ENCODE measurements at places on chromosomes 3 and 15.

DNA sequence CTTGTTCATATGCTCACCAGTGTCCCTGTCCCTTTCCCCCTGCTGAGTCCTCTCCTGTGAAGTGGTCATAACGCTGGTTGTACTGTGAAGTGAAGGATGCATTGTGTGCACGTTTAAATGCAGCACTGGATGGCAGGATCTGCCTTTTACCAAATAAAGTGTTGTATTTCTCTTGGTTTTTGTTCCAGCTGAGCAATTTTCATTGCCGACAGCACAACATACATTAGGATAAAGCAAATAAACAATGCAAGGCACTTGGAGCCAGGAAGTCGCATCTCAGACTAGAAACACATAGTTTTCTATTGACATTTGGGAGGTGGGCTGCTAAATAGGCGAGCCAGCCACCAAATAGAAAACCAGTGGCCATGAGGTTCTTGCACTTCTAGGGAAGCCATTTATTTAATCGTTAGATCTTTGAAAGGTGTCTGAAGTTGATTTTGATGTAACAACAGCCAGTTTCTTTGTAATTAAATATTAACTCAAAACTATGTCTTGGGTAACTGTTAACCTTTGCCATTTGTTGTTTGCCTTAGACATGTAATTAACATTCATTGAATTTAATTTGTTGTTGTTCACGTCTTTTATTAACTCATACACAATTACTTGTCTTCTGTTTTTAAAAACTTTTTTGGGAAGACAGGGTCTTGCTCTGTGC is 185.3 kb downstream of the FNDC3B start:
- DNase-seq = no peak

DNA sequence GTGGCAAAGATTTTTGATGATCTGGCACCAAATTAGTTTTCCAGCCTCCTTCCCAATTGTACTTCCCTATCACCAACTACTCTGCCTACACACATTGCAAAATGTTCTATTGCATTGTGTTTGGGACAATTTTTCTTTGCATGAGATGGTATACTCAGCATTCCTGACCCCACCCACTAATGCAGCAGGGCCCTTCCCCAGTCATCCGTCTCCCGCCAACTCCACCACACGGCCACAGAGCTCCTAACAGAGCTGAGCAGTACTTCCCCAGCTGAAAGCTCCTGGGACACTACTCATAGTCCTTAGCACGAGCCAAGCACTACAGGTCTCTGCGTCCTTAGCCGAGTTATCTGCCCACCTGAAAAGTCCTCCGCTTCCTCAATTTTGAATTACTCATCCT is 34.2 kb downstream of the TXNRD3 start:
- DNase-seq = peak; percentile 49

DNA sequence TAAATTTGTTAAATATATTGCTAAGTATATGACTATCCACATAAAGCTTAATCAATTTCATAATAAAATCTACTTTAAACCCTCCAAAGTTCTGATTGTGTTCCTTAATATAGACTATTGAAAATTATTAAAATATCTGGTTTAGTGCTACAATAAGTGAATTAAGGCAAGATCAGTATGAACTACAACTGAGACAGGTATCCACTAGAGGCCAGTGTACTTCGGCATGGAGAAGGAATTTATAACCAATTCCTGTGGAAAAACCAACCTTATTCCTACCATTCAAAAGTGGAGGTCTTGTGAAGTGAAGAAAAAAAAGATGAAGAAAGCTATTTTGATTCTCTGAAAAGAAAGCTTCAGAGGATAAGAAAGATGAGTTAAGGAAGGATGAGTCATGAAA is 237.7 kb downstream of the SUCLG2 start:
- no peak for DNase-seq

DNA sequence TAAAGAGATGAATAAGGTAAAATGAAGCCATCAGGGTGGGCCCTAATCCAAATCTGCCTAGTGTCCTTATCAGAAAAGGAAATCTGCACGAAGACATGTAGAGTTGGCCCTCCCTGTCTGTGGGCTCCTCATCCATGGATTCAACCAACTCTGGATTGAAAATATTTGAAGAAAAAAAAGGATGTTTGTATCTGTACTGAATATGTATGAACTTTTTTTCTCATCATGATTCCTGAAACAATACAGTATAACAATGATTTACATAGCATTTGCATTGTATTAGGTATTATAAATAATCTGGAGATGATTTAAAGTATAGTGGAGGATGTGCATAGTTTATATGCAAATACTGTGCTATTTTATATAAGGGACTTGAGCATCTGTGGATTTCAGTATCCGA is 59.0 kb upstream of the SMAD6 start:
- DNase-seq = no peak

DNA sequence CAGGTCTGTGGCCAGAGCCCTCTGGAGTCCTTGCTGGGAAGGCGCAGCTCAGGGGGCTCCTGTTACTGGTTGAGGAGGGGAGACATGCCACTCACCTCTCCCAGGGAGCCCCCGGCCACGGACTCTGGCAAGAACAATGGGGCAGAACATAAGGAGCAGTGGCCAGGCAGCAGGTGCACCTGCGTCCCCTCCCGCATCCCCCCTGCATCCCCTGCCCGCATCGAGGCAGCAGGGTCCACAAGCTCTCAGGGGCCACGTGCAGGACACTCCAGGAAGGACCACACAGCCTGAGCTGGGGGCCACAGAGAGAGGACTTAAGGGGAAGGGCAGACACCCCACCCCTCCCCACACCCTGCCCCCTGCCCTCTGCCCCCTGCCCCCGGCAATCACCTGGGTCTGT is 73.0 kb downstream of the TFRC start:
- DNase-seq = no peak

- no peak for DNase-seq
These were observed 9.6 kb upstream of the FMN1 start for GRCh38 chr15:33204087-33204486.

DNA sequence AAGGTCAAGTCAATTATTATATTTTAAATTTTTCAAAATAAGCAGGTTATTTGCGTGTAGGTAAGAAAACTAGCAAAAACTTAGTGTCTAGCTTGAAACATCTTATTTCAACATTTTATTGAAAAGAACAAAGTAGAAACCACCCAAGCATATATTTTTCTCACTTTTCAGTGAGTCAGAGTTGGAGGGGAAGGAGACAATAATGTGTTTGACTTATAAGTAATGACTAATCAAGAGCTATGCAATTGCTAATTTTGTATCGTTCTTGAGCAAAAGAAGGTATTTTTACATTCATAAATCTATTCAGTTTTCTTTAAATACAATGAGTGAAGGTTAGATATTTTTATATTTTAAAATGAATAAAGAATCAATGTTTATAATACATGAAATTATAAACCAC is 54.4 kb upstream of the P2RY1 start:
- no peak for DNase-seq

DNA sequence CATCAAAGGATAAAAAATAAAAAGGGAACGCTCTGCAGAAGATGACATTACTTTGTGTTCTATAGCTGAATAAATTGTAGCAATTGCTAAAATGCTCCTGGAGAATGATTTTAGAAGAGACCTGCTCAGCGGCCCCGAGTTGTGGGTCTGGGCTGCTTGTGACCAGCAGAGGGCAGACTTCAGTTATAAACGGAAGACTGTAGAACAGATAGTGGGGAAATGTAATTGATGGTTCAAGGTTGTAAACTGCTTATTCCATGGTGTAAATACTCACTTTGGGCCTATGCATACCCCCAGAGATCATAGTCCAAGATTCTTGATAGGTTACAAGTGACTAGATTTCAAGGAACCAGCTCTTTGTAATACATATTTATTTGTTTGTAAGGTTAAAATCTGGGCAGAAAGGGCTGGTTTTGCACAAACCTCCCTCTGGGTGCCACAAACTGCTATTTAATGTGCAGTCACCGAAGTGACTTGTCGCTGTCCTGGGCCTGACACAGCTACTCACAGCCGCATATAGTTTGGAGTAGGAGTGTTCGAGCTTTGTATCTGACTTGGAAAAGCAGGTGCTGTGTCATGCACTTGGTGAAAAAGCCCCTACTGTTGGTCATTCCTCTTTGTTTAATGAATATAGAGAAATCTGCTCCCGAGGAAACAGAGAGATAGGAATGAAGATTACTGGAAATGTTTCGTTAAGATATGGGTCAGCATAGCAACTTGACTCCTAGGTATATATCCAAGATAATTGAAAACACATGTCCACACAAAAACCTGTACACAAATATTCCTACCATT is 34.7 kb upstream of the NDUFB4 start:
- peak; percentile 90 for DNase-seq

DNA sequence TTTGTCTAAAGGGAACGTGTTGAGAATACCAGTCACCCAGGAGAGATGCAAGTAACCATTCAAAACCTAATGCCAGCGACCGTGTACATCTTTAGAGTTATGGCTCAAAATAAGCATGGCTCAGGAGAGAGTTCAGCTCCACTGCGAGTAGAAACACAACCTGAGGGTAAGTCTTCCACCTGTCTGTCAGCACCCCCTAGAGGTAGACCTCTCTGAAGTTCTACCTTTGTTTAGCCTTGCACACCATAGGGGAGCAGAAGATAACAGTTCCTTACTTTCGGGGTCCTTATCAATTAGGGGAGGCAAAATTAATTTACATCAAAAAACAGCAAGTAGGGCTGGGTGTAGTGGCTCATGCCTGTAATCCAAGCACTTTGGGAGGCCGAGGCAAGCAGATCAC is 124.4 kb downstream of the HCN4 start:
- no peak for DNase-seq

GRCh38 chr15:91156175-91156726 is 56.2 kb downstream of the SV2B start:
- no peak for DNase-seq

DNA sequence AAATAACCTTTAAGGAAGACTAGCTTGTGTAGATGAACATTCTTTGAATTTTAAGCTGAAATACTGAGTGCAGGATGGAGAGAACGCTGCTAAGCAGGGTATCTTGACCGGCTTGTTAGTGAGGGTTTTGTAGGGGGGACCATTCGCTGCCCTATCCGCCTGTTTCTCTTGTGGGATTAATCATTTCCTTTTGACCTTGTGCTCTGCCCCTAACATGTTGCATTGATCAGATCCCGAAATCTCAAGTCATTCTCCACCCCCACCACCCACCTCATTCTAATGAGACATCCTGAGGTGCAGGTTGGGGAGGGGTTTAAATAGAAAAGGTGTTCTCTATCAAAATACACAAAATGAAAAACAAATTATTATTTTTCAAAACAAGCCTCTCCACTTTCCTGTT is 32.8 kb downstream of the TRIM71 start:
- DNase-seq = no peak

- no peak for DNase-seq
These were observed 134.9 kb upstream of the TBC1D5 start for GRCh38 chr3:17877299-17877698.

DNA sequence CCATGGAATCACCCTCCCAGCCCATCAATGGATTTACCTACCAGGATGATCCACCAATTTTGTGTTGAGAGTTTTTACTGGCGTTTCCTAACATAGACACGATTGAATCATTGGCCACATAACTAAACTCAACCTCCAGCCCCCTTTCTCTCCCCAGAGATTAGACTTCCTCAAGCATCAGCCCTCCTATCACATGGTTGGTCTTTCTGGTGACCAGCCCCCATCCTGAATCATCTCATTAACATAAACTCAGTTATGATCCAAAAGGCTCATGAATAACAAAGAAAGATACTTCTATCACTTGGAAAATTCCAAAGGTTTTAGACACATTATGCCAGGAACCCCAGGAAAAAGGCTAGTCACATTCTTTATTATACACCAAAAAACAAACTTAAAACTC is 21.2 kb downstream of the PRKAR2A start:
- DNase-seq = peak; percentile 63

GRCh38 chr3:147412917-147413685 is 3.9 kb downstream of the ZIC1 start:
- no peak for DNase-seq

GRCh38 chr15:40906991-40907802 is 12.9 kb downstream of the VPS18 start:
- peak; percentile 33 for DNase-seq

- DNase-seq = no peak
These were observed 149.9 kb upstream of the GALNT15 start for GRCh38 chr3:16024548-16024947.

- DNase-seq = no peak
These were observed 7.3 kb downstream of the NGLY1 start for GRCh38 chr3:25775936-25776335.

- DNase-seq = no peak
These were observed 340.2 kb upstream of the ADAMTS9 start for GRCh38 chr3:65028024-65028423.

DNA sequence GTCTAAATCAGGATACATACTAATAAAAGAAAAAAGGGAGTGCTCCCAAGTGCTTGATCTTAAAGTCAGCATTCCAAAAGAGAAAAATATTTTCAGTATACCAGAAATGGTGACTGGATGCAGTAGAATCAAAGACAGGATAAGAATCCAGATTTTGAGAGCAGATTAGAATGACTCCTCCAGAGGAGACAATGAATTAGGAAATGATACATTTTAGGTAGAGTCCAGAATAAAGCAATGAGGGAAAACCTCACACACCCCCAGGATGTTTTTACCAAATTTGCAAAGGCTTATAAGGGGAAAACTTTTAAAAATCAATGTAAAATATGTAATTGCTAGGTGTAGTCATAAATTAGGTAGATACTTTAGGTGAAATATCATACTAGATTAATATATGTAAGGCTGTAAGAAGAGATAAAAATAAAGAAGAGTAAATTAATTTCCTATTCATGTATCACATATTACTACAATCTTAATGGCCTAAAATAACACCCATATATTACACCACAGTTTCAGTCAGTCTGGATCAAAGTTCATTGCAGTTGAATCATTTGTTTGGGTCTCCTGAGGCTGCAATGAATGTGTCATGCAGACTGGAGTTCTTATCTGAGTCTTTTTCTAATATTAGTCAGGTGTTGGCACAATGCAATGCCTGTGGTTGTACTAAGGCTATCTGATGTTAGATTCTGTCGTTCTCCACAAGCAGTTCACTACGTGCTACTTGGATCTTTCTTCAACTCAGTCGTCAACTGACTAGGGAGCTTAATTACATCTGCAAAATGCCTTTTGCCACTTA is 547.8 kb upstream of the EPHA6 start:
- no peak for DNase-seq

GRCh38 chr3:140349938-140350337 is 327.9 kb upstream of the TRIM42 start:
- no peak for DNase-seq

DNA sequence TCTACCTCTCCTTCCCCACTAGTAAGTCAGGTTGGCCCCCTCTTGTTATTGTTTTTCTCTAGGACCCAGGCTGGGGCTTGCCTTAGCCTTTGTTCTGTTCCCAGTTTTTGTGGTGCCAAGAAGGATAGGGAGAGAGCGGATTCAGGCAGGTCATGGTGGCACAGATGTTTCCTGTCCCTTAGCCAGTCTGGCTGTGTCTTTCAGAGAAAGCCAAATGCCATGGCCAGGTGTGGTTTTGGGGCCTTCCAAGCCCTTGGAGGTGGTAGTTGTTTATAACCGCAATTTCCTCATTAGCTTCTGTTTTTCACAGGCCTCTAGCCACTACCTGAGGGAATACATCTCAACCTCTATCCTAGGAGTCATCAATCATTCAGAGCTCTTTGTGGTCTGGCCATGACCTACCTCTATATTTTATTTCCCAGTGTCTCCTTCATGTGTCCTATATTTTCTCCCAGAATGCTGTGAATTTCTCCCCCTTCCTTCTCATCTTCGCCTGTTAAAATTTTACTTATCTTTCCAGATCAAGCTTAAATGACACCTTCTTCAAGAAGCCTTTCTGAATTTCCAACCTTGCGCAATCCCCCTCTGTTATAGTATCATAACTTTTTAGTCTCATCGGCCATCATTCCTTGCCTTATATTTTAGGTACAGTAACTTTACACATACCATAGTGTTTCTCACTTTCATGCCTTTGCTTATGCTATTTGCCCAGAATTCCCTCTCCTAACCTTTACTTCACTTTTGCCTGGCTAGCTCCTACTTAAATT is 38.2 kb downstream of the TIMP4 start:
- DNase-seq = no peak

GRCh38 chr15:73196113-73196512 is 143.8 kb downstream of the NEO1 start:
- DNase-seq = no peak
